Activated CD4-positive, alpha-beta T cell treated with anti-CD3 and anti-CD28 coated beads, Interleukin-2, amount 50 U/mL, for 1 hour (primary cell): ENCODE measurements at places on chromosomes 16 and 17.

DNA sequence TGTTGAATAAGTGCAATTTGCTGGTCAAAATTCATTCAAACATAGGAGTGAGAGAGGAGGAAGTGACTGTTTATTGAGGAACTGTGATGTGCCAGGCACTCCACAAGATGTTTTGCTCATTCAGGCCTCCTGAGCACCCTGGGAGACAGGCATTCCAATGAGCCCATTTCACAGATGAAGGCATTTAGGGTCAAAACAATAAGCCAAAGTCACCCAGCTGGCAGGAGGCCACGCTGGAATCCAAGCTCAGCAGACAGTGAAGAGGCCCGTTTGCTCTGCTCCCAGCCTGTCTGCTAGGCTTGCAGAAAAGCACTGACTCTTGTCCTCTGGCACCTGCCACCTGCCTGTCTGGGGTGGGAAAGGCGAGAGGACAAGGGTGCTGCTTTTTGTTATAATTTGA, 10.1 kb upstream of the SLC25A39 start:
- no peak for DNase-seq

DNA sequence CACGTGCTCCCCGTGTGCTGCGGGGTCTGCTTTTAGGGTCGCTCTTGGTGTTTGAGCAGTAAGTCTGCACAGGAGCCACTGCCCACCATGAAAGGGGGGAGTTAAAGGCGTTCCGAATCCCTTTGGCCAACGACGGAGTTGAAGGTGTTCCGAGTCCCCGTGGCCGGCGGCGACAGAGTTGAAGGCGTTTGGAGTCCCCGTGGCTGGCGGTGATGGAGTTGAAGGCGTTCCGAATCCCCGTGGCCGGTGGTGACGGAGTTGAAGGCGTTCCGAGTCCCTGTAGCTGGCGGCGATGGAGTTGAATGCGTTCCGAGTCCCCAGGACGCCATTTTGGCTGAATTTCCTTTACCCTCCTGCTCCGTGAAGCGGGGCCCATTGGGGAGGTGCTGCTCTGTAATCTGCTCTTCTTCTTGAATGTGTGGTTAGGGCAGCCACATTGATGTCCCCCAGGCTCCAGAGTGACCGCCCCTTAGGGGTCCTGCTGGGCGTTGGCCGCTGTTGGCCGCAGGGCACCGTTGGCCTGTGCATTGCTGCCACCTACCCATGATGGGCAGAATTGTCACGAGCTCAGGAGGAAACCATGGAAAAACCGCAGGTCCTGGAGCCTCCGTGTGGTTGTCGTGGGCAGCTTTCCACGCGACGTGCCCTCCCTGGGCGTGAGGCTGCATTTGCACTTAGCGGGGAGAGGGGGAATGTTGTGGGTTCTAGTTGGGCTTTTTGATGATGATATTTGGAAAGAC, 73.7 kb upstream of the ZNF750 start:
- DNase-seq = no peak

- DNase-seq = no peak
Measured at GRCh38 chr16:27826893-27827289, 236.6 kb downstream of the GSG1L start.

DNA sequence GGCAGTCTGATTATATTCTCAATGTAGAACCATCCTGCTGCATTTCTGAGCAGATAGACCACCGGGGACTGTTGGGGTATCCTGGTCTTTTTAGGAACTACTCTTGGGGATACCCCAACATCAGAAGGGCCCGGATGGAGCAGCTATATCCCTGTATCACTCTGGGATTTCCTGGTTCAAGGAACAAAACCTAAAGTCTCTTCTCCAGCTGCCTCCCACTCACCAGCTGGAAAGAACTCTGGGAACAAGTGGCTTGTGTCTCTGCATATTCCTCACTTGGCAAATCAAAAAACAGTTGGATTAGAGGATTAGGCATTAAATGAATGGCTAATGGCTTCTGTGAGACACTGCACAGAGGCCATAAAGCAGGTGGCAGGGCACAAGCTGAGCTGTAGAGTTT, 62.3 kb upstream of the HS3ST2 start:
- DNase-seq = no peak

- peak; percentile 47 for DNase-seq
Measured at GRCh38 chr17:75689441-75689873, 22.3 kb downstream of the SAP30BP start.

DNA sequence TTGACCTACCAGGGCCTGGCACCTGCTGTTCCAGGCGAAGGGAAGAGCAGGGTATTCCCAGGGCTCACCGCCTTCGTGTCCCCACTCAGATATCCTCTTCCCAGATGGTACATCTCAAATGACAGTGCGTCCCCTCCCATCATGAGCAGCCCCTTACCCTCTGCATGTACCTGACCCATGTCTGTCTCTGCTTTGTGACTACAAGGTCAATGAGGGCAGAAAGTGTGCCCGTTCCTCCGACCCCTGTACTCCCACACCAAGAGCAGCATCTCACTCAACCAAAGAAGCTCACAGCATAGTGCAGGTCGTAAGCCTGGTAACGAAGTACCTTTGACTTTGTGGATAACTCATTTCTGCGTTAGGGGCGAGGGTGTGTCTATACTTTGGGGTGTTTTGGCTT, 142.6 kb downstream of the KATNIP start:
- no peak for DNase-seq

DNA sequence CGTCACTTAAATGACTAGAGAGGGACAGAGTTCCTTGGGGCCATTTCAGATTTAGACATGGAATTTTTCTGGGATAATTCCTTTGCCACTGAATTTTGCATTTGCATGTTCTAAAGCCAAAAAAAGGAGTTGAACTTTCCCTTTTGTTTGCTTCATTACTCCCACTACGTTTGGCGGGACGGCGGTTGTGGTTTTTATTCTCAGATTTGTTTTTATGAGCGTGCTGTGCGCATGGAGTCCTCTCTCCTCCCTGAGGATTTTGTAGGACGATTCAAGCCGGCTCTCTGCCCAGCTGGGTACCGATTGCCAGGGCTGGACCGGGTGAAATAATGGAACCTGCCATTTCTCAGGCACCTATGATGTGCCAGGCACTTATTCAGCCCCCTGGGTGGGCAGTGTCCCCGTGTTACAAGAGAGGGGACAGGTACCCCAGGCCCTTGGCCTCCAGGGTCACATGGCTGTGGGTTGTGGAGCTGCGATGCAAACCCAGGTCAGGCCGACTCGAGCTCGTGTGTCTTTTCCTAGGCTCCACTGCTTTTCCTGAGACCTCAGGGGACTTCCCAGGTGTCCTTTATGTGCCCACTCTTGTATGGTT, 18.8 kb downstream of the CMIP start:
- DNase-seq = no peak

DNA sequence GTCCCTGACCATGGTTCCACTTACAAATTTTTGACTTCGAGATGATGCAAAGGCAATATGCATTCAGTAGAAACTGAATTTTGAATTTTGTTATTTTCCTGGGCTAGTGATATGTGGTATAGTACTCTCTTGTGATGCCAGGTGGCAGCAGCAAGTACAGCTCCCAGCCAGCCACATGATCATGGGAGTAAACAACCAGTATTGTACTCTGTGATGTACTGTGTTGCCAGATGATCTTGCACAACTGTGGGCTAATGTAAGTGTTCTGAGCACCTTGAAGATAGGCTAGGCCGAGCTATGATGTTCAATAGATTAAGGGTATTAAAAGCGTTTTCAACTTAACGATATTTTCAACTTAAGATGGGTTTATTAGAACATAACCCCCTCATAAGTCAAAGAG, 250.8 kb downstream of the STX8 start:
- DNase-seq = no peak

DNA sequence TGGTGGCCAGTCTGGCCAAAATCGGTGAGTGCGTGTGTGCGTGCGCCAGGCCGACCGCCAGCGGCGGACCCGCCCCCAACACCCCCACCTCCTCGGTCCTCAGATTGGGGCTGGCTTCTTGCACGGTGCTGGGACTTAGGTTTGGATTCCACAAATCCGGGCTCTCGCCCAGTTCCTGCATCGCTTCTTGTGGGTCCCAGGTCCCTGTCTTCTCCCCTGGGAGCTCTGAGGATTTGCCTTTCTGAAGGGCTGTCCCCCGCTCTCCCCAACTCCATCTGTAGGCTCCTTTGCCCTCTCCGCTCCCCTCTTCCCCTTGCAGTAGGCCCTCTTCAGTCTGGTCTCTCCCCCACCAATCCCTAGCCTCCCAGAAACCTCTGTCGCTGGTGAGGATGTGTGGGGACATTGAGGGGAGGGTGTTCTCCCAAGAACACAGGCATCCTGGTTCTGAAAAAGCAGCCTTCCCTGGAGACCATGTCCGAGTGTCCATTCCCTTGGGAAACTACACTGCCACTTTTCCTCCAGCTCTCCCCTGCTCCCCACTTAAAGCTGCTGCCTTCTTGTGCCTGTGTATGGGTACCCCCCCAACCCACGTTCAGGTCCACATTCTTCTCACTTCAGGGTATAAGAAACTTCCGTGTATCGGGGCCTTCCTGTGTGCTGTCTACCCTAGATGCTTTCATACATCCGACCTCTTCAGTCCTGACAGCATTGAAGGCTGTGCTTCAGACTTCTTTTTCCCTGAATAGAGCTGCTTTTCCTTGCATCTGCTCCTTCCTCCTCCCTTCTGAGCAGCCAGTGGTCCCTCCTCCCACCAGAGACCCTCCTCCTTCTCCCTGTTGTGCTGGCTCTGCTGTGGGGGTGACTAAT, 632 bp downstream of the SLC9A5 start:
- no peak for DNase-seq

DNA sequence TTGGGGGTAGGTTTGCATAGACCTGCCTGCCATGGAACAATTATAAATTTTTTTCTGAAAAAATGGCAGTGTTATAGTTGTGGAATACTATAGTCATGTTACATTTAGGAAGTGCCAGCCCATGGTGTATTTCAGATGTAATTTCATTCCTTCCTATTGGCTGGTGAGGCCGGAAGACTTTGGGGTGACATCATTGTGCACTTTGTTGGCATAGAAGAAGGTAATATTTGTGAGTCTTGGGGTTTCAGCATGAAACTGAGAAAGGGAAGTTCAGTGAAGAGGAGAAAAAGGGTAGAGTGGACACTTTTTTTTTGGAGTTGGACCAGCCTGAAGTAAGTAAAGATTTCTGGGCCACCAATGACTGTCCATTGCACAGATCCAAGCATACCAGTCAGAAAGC, 16.0 kb upstream of the HEATR6 start:
- DNase-seq = no peak
